ENCODE measurements at places on chromosomes 13 and 19. TPM values are rescaled to one million over a fixed set of nuclear protein-coding genes. Genes with fewer than 3 reads are reported as not detected.

PROZ gene
- total RNA-seq: not detected

KL gene
- 11.9 TPM for total RNA-seq

DNA sequence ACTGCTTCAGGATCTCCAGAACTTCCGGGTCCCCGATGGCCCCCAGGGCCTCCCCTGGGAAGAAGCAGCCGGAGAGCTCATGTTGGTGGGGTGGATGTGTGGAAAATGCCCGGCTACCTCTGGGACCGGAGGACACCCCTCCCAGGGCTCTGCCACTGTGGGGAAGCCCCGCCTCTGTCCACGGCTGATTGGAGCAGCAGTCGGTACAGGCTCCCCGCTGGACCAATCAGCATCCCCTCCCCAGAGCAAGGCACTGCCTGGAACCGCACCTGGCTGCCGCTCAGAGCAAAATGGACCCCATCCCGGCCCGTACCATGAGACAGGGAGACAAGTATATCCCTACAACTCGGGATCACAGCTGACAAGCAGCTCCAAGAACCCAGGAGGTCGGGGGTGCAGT is 6.4 kb downstream of the DOHH start:
- no peak for DNase-seq

DNA sequence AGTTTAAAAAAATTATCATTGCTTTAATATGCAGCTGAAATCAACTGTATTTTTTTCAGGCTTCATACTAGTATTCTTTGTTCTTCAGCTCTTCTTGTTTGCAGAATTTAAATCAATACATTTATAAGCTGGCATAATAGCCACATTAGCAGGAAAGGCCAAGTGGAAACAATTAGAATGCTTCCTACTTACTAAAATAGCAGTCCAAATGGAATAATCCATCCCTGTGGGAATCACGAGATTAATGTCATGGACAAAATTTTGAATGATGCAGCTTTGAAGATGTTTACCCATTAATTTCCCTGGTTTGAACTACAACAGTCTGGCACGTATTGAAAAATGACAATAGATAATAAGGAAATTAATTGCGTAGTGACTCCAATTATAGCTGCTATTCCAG is 2650.8 kb downstream of the PCDH9 start:
- DNase-seq: no peak

DNA sequence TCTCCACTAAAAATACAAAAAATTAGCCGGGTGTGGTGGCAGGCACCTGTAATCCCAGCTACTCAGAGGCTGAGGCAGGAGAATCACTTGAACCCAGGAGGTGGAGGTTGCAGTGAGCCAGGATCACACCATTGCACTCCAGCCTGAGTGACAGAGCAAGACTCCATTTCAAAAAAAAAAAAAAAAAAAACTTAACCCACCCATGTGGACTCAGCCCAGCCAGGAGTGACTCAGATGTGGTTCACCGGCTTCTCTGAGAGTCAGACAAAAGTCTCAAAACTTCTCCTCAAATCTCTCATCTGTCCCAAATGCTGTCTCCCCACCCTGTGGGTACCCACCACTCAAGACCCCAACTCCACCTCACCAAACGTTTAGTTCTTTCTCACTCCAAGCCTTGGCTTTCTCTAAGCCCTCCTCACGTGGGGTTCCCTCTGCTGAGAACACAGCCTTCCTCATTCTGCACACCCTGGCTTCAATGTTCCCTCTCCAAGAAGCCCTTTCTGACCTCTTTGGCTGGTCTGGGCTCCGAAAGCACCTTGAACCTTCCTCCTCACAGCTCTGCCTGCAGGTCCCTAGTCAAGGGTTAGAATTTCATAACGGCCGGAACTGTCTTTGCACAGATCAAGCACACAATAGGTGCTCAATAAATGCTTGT is 11.1 kb upstream of the RAB3A start:
- peak; percentile 42 for DNase-seq

GRCh38 chr13:42022796-42023493 is 25.5 kb upstream of the DGKH start:
- peak; percentile 66 for DNase-seq

CEACAM1 gene
- 0.69 TPM for total RNA-seq

- DNase-seq: no peak
Observed at GRCh38 chr13:114096811-114097211, 35.6 kb downstream of the RASA3 start.

GRCh38 chr19:23916991-23917390 is 2.3 kb downstream of the ZNF726 start:
- DNase-seq: peak; percentile 58

- DNase-seq: peak; percentile 28
Observed at GRCh38 chr19:40365613-40366401, 17.3 kb downstream of the PLD3 start.

DNA sequence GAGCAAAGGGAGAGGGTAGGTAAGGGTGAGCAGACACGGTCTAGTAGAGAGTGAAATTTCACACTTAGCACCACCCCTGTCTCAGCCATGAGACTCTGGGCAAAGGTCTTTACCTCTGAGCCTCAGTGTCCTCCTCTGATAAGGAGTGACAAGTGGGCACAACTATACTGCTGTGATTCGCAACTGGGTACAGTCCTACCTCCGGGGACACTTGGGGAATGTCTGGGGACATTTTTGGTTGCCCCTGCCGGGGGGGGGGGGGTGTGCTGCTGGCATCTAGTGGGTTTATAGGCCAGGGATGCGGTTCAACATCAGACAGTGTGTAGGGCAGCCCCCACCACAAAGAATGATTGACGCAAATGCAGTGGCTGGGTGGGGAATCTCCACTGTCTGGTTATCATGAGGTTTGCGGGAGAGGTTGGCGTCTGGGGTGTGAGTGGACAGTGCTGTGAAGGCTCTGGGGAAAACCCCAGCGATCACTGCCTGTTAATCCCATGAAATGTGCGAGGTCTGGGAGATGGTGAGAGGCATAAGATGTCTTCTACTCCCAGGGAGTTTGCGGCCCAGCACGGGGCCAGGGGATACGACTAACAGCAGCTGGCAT is 4.3 kb downstream of the NACC1 start:
- no peak for DNase-seq

GRCh38 chr19:6501740-6502648 is at the start of gene TUBB4A:
Gene TUBB4A, minus strand, starts transcription at chr19:6502309. Its CDS starts 97 bp downstream, at chr19:6502212.
- no peak for DNase-seq

DNA sequence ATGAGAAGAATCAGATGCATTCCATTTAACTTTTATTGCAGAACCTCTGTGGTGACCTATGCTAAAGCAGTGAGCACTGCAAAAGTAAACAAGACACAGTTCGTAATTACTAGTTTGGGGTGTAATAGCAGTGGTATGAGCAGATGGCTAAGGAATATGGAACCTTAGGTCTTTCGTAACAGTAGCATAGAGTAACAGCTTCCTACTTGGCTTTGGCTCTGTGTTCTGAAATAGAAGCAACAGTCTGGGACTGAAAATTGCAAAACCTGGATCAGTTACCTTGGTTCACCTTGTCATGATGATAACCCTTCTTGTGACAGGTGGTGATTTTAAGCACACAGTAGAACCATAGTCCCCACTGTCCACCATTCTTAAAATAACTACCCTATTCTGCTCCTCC is 303.4 kb downstream of the GPC6 start:
- DNase-seq: peak; percentile 42

Measured in renal cortical epithelial cell (primary cell).